ENCODE measurements at places on chromosomes 4 and X.

GRCh38 chr4:60948008-60948407 is 252.1 kb upstream of the ADGRL3 start:
- no peak for DNase-seq

DNA sequence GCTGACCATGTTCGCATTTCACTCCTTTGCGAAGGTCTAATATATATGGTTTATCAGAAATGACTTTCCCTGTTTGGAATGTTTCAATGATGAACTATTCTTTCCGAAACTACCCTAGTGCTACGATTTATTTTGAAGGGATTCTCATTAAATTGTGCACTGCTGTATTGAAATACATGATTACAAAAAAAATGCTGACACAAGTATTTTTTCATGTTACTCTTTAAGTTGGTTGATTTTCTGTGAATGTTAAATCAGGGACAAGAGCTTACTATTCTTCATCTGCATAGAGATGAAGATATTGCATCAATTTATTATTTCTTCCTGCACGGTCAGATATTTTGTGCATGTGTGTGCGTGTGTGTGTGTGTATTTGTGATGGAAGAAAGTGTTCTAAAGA is 731.5 kb upstream of the AGA start:
- DNase-seq: no peak

DNA sequence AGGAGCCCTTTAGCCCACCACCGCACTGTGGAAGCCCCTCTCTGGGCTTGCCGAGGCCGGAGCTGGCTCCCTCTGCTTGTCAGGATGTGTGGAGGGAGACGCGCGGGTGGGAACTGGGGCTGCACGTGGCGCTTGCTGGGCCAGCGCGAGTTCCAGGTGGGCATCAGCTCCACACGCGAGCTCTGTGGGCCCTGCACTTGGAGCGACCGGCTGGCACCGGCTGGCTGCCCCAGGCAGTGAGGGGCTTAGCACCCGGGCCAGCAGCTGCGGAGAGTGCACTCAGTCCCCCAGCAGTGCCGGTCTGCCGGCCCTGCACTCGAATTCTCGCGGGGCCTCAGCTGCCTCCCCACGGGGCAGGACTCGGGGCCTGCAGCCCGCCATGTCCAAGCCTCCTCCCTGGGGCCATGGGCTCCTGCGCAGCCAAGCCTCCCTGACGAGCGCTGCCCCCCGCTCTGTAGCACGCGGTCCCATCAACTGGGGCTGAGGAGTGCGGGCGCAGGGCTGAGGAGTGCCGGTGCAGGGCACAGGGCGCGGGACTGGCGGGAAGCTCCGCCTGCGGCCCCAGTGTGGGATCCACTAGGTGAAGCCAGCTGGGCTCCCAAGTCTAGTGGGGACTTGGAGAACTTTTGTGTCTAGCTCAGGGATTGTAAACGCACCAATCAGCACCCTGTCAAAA is 93.6 kb downstream of the DTHD1 start:
- DNase-seq: no peak

DNA sequence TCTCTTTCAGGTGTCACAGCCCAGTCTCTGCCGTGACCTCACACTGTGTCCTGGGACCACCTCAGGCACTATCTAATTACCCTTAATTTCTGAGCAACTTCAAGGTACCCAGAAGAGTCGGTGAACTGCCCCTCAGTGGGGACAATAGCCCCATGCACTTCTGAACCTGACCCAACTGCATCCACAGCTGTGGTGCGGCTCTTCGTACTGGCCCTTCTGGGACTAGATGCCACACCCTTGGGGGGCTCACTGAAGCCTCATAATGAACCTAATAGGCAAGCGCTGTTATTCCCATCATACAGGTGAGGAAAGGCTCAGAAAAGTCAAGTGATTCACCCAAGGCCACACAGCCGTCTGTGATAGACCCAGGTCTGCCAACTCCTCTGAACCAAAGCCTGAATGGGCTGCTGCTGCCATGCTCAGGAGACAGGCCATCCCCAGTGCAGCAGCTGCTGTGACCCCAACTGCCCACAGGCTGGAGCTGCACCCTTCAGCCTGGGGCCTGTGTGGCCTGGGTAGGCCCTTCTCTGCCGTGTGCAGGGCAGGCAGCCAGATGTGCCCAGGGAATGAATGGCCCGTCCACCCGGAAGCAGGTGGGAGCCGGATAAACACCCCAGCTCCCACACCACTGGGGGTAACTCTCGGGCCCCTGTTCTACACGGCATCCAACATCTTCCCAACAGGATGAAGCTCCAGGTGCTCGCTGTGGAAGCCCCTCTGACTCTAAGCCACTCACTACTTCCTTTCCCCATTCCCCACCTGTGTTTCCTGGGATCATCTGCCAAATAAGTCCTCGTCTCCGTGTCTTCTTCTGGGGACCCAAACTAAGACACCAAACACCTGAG is 35.9 kb downstream of the HMX1 start:
- no peak for DNase-seq

DNA sequence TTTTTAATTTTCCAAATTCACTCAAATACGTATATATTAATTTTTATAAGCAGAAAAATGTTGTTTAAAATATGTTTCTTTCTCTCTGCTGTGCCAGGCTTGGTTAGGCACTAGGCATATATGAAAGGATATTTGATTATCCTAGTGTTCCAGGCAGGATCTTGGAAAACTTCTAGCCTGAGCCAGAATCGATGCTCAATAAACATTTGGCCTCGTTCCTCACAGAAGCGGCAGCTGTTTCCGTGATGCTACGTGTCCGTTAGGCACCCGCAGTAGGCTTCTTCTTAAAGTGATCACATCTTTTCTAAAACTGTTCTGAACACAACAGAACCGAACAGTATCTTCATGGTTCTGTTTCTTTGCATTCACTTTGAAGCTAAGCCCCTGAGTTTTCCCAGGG is 50.1 kb upstream of the CRMP1 start:
- no peak for DNase-seq

GRCh38 chr4:170242471-170242870 is 152.7 kb upstream of the AADAT start:
- no peak for DNase-seq

Data from mesothelial cell of epicardium (in vitro differentiated cells).